ENCODE measurements at places on chromosomes 6 and 20. TPM values are rescaled to one million over a fixed set of nuclear protein-coding genes. Genes with fewer than 3 reads are reported as not detected.
A peak's percentile ranks its signal among the peaks of the same experiment; 100 is the strongest.

KHDC1L gene
- not detected for total RNA-seq

LTA gene
- 2.4 TPM for total RNA-seq

DDR1 gene
- total RNA-seq: 261 TPM

OPRL1 gene
- total RNA-seq: 0.24 TPM

WFDC10B gene
- not detected for total RNA-seq

BANF2 gene
- not detected for total RNA-seq

UBD gene
- 10.3 TPM for total RNA-seq

MTHFD1L gene
- total RNA-seq: 9.2 TPM

TMC2 gene
- 0.25 TPM for total RNA-seq

ETV7 gene
- 2.9 TPM for total RNA-seq

OPRM1 gene
- not detected for total RNA-seq

REM1 gene
- 0.32 TPM for total RNA-seq

HS3ST5 gene
- 0.05 TPM for total RNA-seq

DNA sequence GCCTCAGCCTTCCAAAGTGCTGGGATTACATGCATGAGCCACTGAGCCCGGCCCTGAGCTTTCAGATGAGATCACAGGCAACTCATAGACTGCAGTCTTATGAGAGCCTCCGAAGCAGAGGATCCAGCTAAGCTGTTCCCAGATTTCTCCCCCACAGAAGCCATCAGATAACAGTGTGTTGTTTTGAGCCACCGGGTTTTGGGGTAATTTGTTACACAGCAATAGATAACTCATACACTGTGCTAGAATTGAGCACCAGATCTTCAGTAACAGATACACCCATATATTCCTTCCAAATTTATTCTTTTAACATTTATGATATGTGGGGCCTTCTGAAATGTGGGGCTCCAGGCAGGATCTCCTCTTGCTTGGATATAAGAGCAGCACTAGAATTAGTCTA, 19.0 kb upstream of the ZBTB22 start:
- H3K4me1 ChIP-seq: no peaks in the 10 kb centered on the region
- no peak overlapping the region for H3K4me3 ChIP-seq

- H3K4me3 ChIP-seq: peak overlapping the region; percentile 50
- peak overlapping the region; percentile 60 for H3K27ac ChIP-seq
- peak; percentile 85 for DNase-seq
- H3K4me1 ChIP-seq: no peaks in the 10 kb centered on the region
- H3K36me3 ChIP-seq: no peaks in the 10 kb centered on the region
These were observed 394 bp downstream of the MYB start for GRCh38 chr6:135181333-135182070.

DNA sequence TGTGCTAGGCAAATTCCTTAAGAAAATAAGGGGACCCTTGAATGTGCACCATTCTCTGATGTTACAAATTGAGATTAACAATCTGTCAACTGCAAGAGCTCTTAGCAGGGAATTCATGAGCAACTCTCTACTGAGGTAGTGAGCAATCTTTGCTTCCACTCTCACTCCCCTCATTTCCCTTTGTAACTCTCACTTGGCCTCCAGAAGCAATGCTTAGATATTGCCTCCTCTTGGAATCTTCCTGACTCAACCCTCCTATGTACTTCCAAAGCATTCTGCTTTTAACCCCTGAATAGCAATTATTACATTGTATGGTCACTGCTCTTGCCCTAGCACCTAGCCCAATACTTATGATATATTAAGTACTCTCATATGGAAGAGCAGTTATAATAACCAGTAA, 16.5 kb downstream of the XPO5 start:
- no peak overlapping the region for H3K27ac ChIP-seq
- no peaks in the 10 kb centered on the region for H3K27me3 ChIP-seq
- no peak for DNase-seq
- no peak overlapping the region for H3K4me3 ChIP-seq

DNA sequence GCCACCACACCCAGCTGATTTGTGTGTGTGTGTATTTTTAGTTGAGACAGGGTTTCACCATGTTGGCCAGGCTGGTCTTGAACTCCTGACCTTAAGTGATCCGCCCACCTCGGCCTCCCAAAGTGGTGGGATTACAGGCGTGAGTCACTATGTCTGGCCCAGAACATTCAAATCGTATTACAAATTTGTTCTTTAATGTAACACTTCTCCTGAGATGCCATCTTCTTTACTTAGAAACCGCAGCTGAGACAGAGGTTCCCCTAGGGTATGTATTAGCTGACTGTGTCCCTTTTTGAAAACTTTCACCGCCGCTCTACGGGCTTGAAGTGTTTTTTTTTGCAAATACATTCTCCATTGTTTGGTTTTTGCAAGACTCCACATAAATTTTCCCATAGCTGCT, 62.6 kb downstream of the TOX2 start:
- H3K4me1 ChIP-seq: no peaks in the 10 kb centered on the region
- H3K27me3 ChIP-seq: no peaks in the 10 kb centered on the region
- no peak for DNase-seq

GRCh38 chr20:51667491-51667890, 100.7 kb downstream of the ATP9A start:
- no peaks in the 10 kb centered on the region for H3K27me3 ChIP-seq
- no peaks in the 10 kb centered on the region for H3K4me1 ChIP-seq
- H3K27ac ChIP-seq: no peak overlapping the region
- DNase-seq: no peak

GRCh38 chr20:4069751-4070150, 54.4 kb upstream of the RNF24 start:
- no peaks in the 10 kb centered on the region for H3K36me3 ChIP-seq
- H3K4me3 ChIP-seq: no peak overlapping the region
- peaks cover 4% of the 10 kb centered on the region for H3K4me1 ChIP-seq
- no peaks in the 10 kb centered on the region for H3K27me3 ChIP-seq

- H3K27me3 ChIP-seq: no peaks in the 10 kb centered on the region
- no peak for DNase-seq
- no peak overlapping the region for H3K27ac ChIP-seq
- H3K4me1 ChIP-seq: no peaks in the 10 kb centered on the region
- H3K4me3 ChIP-seq: no peak overlapping the region
These were observed 133.8 kb downstream of the CLIC5 start for GRCh38 chr6:45881705-45882467.

GRCh38 chr20:8542110-8542486, 410.0 kb downstream of the PLCB1 start:
- H3K4me3 ChIP-seq: no peak overlapping the region
- DNase-seq: no peak
- no peaks in the 10 kb centered on the region for H3K27me3 ChIP-seq

DNA sequence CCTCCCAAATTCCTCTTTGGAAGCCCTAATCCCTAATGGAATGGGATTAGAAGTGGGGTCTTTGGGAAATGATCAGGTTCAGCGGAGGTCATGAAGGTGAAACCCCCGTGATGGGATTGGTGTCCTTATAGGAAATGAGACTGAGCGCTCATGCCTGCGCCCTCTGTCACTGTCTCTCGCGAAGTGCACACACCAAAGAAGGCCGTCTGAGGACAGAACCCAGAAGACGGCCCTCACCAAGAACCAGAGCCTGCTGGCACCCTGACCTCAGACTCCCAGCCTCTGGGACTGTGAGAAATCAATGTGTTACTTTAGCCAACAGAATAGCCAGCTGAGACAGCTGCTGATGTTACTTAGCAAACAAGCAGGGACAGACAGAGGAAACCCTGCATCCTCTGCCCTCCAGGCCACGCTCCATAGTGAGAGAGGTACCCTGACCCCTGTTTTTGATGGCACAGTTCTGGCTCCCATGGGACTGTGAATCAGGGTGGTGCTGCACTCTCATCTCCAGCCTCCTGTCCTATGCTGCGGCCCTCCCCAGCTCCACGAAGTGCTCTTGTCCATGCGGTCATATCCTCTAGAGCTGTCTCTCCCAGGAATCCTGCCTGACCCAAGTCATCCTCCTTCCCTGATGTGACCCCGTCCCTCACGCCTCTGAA, 369.3 kb downstream of the ZFAND3 start:
- no peaks in the 10 kb centered on the region for H3K4me1 ChIP-seq
- H3K4me3 ChIP-seq: no peak overlapping the region
- DNase-seq: no peak
- no peaks in the 10 kb centered on the region for H3K36me3 ChIP-seq
- no peak overlapping the region for H3K27ac ChIP-seq
- H3K27me3 ChIP-seq: no peaks in the 10 kb centered on the region

- H3K27ac ChIP-seq: no peak overlapping the region
- DNase-seq: no peak
- H3K4me1 ChIP-seq: no peaks in the 10 kb centered on the region
- H3K4me3 ChIP-seq: no peak overlapping the region
- H3K36me3 ChIP-seq: peaks cover 4% of the 10 kb centered on the region
These were observed 3.6 kb upstream of the PGBD1 start for GRCh38 chr6:28277746-28278145.

GRCh38 chr6:45488889-45489288, 111.2 kb upstream of the SUPT3H start:
- no peaks in the 10 kb centered on the region for H3K36me3 ChIP-seq
- no peaks in the 10 kb centered on the region for H3K4me1 ChIP-seq
- H3K4me3 ChIP-seq: no peak overlapping the region
- DNase-seq: no peak
- H3K27me3 ChIP-seq: no peaks in the 10 kb centered on the region
- no peak overlapping the region for H3K27ac ChIP-seq

GRCh38 chr6:29629571-29629970, 3.4 kb downstream of the GABBR1 start:
- no peaks in the 10 kb centered on the region for H3K36me3 ChIP-seq
- H3K4me3 ChIP-seq: no peak overlapping the region
- no peak for DNase-seq
- H3K27ac ChIP-seq: no peak overlapping the region
- no peaks in the 10 kb centered on the region for H3K27me3 ChIP-seq

GRCh38 chr6:129852257-129852858, 8.8 kb downstream of the TMEM244 start:
- no peaks in the 10 kb centered on the region for H3K4me1 ChIP-seq
- H3K36me3 ChIP-seq: no peaks in the 10 kb centered on the region
- H3K27me3 ChIP-seq: no peaks in the 10 kb centered on the region
- H3K4me3 ChIP-seq: no peak overlapping the region

- H3K27ac ChIP-seq: no peak overlapping the region
- no peak overlapping the region for H3K4me3 ChIP-seq
- no peak for DNase-seq
- no peaks in the 10 kb centered on the region for H3K27me3 ChIP-seq
- no peaks in the 10 kb centered on the region for H3K4me1 ChIP-seq
These were observed 94.6 kb downstream of the TFAP2A start for GRCh38 chr6:10320291-10320690.

- no peaks in the 10 kb centered on the region for H3K4me1 ChIP-seq
- no peaks in the 10 kb centered on the region for H3K27me3 ChIP-seq
These were observed 157.8 kb downstream of the SYCP2 start for GRCh38 chr20:59775687-59776055.

DNA sequence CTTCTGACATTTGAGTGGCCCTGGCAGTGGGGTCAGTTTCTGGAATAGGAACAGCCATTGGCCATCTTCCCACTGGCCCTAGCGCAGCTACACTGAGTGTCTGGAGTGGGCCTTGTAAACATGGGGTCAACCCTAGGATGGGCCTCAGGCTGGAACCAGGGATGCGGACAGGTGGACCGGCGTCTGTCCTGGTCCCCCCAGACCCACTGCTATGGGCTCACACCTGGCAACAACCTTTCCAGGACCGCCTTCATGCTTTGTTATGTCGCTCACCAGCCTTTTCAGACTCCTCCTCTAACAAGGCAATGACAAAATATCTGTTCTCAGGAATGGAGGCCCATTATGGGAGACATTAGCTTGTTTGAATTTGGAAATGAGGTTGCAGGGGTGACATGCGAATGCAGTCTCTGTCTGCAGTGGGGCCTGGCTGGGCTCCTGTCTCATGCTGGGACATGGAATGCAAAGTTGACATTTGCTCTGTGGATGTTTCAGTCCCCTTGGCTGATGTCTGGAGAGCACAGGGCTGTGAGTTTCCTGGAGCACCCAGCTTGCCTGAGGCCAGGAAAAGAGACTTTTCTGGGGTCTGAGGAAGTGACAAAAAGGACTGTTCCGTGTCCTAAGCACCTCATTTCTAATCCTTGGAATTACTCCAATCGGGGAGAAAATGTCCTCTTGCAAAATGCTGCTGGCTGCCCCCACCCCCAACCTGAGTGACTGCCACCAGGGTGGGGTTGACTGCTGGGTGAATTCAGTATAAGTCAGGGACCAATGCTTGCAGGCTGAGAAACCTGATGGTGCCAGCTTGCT, 98.7 kb upstream of the PMEPA1 start:
- no peaks in the 10 kb centered on the region for H3K27me3 ChIP-seq
- no peaks in the 10 kb centered on the region for H3K36me3 ChIP-seq
- H3K27ac ChIP-seq: no peak overlapping the region

GRCh38 chr6:3540253-3540820, 83.5 kb upstream of the SLC22A23 start:
- H3K36me3 ChIP-seq: no peaks in the 10 kb centered on the region
- H3K27me3 ChIP-seq: no peaks in the 10 kb centered on the region
- H3K4me1 ChIP-seq: peaks cover 5% of the 10 kb centered on the region
- no peak for DNase-seq
- no peak overlapping the region for H3K4me3 ChIP-seq

GRCh38 chr20:51800060-51800871, 2.1 kb downstream of the SALL4 start:
- peak overlapping the region; percentile 24 for H3K4me3 ChIP-seq
- H3K27ac ChIP-seq: no peak overlapping the region
- H3K4me1 ChIP-seq: peaks cover 6% of the 10 kb centered on the region

- H3K4me3 ChIP-seq: no peak overlapping the region
- no peaks in the 10 kb centered on the region for H3K4me1 ChIP-seq
- H3K36me3 ChIP-seq: no peaks in the 10 kb centered on the region
- no peak for DNase-seq
These were observed 315.2 kb downstream of the TFAP2A start for GRCh38 chr6:10099529-10100140.

DNA sequence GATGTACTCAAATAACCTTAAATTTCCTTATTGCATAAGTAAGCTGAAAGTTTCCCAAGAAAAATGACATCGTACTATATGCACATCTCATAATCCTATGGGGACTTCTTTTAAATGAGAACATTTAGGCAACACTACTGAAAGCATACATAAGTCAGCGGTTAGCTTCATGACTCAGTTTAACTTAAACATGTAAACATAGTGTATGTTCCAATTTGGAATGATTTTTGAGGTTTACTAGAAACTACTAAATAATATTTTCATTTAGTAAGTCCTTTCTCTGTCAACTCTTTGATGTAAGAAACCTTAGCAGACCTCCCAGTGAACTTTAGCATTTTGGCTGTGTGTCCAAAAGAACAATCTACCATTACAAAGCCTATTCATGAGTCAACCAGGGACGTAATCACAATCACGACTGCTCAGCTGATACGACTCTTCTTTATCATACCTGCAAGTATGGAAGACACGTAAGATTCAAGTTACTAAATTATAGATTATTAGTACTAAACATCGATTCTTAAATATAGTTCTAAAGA, 19.3 kb downstream of the HIVEP2 start:
- no peak overlapping the region for H3K27ac ChIP-seq
- no peaks in the 10 kb centered on the region for H3K36me3 ChIP-seq
- no peak overlapping the region for H3K4me3 ChIP-seq
- DNase-seq: no peak
- no peaks in the 10 kb centered on the region for H3K4me1 ChIP-seq
- no peaks in the 10 kb centered on the region for H3K27me3 ChIP-seq

DNA sequence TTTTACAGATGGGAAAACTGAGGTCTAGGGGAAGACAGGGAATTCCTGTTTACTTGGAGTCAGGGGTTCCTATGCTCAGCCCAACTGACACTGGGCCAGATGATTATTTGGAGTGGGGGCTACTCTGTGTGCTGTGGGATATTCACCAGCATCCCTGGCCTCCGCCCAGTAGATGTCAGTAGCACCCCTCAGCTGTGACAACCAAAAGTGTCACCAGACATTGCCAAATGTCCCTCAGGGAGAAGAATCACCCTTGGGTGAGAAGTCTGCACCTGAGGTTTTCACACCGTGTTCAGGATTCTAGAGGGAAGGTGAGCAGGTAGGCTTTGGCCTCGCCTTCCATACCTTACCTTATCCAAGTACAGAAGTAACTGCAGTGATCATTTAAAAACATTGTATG, 27.6 kb downstream of the CDH26 start:
- H3K27me3 ChIP-seq: no peaks in the 10 kb centered on the region
- H3K36me3 ChIP-seq: no peaks in the 10 kb centered on the region
- no peaks in the 10 kb centered on the region for H3K4me1 ChIP-seq
- no peak for DNase-seq
